Right ventricle myocardium inferior (tissue), 1 donor: ENCODE measurements at places on chromosomes 7 and 10.

GRCh38 chr10:112115781-112116385, 67.7 kb downstream of the GPAM start:
- no peak for DNase-seq

- DNase-seq, result no peak
These were observed 72.6 kb downstream of the KCNMA1 start for GRCh38 chr10:77564731-77565589.

DNA sequence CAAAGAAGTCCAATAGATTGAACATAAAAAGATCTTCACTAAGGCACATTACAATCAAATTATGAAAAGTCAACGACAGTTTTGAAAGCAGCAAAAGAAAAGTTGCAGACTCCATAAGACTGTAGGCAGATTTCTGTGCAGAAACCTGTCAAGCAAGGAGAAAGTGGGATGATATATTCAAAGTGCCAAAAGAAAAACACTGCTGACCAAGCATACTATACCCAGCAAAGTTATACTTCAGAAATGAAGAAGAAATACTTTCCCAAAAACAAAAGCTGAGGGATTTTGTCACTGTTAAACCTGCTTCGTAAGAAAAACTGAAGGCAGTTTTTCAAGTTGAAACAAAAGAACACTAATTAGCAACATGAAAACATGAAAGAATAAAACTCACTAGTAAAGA, 145.5 kb downstream of the ZEB1 start:
- DNase-seq, result no peak

DNA sequence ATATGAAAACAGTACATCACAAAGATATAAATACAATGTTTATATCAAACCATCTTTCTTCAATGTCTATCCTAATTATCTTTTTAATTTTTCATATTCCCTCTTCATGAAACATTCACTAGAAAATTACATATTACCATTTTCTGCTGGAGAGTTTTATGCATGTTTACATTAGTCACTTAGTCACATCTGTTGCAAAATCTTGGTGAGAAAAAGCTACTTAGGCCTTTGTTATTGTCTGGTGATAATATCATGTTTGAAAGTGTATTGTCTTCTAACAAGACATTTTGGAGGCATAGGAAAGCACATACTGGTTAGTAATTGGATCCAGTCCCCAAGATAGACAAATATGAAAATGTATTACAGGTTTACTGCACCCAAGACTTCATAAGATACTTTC, 163.6 kb downstream of the GNAI1 start:
- no peak for DNase-seq

GRCh38 chr7:21777921-21778320, 167.8 kb downstream of the CDCA7L start:
- DNase-seq, result no peak

- DNase-seq, result no peak
These were observed 447.3 kb upstream of the NRP1 start for GRCh38 chr10:33781606-33782395.

DNA sequence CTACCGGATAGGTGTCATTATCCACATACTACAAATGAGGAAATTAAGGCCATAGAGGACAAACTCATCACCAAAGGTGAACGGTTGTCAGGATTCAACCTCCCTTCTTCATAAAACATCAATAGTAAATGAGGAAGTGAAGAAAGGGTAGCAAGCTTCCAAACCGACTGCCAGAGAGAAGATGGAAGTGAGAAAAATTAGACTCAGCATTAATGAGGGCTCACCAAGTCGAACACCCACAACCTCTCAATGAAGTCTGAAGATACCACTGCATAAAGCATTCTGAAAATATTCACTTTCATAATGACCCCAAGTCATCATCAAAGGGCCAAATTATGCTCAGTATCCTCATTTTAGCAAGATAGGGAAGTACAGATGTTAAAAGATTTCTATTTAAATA, 29.6 kb downstream of the ABCB4 start:
- DNase-seq, result no peak

DNA sequence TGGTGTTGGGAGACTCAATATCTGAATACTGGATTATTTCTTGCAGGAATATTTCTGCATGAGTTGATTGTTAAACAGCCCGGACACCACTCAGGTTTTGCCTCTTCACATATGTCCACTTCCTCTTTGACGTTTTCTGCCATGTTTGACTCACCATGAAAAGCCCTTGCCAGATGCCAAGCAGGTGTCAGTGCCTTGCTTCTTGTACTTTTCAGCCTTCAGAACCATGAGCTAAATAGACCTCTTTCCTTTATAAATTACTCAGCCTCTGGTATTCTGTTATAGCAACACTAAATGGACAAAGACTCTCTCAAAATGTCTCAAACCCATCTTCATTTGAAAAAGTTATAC, 24.7 kb upstream of the MACC1 start:
- DNase-seq, result no peak

- DNase-seq, result no peak
These were observed 261.6 kb upstream of the AOAH start for GRCh38 chr7:36985866-36986400.

DNA sequence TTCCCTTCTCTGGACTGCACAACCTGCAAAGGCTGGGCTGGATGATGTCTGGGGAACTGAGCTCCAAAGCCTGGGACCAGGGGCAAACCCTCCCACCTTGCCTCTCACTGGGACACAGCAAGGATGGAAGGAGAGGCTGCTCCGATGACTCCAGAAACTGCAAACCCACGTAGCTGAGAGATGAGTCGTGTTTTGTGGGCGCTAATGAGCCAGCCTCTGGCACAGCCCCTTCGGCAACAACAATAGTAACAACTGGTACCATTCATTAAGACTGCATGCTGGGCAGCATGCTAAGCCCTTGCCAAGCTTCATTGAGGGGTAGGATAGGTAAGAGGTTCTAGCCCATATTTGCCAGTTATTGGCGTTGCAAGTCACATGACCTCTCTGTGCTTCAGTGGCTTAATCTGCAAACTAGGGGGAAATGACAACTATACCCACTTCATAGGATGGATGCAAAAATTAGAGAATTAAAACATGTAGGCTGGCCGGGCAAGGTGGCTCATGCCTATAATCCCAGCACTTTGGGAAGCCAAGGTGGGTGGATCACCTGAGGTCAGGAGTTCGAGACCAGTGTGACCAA, 145.9 kb downstream of the SH3PXD2A start:
- DNase-seq, result no peak

DNA sequence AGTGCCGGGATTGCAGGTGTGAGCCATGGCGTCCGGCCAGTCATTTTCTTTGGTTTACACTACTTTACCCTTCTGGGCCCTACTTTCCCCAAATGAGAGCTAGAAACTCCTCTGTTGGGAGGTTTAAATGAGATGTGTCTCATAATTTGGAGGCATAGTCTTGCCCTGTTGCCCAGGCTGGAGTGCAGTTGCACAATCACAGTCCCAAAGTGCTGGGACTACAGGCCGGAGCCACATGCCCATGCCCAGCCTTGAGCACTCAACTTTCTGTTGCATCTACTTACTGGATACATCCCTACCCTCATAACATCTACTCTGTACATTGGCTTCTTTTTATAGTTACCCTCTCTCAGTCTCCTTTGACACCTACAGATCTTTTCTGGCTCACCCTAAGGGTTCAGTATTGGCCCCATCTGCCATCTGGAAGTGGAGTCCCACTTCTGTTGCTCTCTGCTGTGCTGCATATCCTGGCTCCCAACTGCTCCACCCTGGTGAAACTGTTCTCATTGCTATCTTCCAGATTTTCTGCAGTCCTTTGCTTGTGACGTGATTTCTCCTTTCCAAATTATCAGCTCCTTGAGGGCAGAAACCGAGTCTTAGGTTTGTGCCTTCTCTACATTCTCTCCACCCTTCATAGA, 8.4 kb downstream of the EIF4H start:
- no peak for DNase-seq

- no peak for DNase-seq
These were observed 97.9 kb downstream of the ANKIB1 start for GRCh38 chr7:92343714-92344113.

DNA sequence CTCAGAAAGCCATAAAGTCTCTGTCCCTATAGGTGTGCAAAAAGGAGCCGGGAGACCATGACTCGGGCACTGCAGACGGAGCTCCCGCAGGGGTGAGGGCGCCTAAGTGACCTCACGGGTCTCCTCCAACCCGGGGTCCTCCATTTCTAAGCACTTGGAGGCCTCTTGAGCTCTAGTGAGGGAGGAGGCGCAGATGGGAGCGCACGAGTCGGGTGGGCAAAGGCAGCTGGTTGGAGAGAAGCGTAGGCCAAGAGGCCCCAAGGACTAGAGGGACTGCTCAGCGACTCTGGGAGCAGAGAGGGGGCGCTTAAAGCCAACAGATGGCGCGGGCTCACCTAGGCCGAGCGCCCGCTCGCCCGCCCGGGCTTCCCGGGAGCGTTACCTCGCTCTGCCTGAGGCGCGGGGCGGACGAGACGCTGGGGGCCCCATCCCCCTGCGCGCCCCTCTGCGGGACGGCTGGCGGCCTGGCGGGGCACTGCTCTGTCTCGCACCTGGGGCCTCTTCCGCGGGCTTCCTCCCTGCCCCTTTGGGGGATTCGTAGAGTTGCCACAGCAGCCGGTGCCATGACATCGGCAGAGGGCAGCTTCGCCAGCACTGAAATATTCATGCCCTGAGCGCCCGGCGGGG, 523 bp upstream of the CDH23 start:
- DNase-seq, result peak; percentile 76

DNA sequence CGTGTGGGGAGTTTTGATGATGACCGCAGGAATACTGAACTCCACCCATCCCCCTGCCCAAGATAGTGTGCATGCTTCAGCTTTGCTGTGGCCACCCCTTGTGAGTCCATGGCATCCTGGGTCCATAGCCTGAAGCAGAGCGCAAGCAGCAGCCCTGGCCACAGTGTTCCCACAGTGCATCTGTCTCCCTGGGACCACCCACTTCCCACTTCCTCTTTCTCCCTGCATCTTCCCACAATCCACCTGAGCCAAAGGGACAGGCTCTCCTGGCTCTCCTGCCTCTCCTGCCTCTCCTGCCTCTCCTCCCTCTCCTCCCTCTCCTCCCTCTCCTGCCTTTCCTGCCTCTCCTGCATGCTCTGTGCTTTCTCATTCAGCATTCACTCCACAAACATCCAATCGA, 150.7 kb downstream of the PAXIP1 start:
- no peak for DNase-seq
